ENCODE measurements at places on chromosomes 4 and X.

DNA sequence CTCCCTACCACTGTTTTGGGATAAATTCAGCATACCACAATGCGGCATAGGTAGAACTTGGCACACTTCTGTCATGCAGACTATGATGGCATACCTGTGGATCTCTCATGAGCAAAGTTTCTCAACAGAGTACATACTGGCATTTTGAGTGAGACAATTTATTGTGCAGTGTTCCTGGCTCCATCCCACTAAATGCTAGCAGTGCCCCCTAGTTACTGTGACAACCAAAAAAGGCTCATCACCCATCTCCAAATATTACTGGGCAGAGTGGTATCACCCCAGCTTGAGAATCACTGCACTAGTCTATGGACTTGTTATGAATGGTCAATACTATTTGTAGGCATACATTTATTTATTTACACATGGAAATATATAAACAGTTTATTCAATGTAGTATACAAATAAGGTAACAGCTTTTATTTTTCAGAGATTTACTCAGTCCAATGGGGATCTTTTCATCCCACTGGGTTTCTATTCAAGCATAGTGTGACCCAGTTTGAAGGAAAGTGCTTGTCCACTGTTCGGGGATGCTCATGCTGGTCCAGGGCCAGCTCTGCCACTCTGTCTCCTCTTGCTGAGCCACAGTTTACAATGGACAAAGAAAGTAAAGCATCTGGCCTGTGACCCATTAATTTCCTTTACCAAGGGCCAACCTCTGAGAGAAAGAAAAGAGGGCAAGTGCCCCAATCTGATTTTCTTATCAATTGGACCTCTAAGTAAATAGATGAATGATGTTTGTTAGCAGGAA, 81.0 kb upstream of the IL2 start:
- no peak for DNase-seq

DNA sequence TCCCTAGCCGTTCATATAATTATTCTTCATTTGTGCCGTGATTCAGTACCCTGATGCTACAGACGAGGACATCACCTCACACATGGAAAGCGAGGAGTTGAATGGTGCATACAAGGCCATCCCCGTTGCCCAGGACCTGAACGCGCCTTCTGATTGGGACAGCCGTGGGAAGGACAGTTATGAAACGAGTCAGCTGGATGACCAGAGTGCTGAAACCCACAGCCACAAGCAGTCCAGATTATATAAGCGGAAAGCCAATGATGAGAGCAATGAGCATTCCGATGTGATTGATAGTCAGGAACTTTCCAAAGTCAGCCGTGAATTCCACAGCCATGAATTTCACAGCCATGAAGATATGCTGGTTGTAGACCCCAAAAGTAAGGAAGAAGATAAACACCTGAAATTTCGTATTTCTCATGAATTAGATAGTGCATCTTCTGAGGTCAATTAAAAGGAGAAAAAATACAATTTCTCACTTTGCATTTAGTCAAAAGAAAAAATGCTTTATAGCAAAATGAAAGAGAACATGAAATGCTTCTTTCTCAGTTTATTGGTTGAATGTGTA, 7.0 kb downstream of the SPP1 start:
- no peak for DNase-seq

GRCh38 chrX:13966071-13966792, 63.5 kb downstream of the GEMIN8 start:
- no peak for DNase-seq

DNA sequence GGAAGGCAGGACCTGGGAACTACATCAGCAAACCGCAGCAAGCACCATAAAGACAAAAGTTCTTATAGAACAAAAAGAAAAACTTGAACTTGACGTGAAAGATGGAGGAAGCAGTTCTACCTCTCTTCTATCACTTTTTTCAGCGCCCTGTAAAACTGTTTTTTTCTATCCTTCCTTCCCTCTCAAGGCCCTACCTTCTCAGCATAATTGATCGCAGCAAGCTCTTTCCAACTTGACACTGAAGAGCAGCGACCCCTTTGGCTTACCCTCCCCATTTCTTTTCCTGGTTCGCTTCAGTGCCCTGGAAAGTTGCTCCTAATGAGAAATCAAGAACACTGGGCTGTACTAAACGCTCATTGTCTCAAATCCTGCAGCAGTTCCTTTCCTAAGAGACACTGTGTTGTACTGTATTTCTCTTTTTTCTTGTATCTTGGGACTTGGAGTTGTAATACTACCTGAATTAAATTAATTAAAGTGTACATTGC, 150.6 kb upstream of the SLC4A4 start:
- DNase-seq, result no peak

DNA sequence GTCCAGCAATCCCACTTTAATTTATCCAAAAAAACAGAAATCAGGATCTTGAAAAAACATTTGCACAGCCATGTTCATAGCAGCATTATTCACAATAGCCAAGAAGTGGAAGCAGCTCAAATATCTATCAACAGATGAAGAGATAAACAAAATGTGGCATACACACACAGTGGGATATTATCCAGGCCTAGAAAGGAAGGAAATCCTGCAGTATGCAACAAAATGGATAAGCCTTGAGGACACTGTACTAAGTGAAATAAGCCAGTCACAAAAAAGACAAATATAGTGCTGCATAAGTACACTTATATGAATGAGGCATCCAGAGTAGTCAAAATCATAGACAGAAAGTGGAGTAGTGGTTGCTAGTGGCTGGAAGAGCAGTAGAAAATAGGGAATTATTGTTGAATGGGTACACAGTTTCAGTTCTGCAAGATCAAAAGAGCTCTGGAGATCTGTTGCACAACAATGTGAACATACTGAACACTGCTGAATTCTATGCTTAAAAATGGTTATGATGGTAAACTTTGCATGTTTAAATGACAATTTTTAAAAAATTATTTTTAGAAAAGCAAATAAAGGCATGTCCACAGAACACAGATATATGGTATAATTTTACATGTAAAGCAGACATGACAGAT, 25.6 kb downstream of the CHM start:
- DNase-seq, result no peak

- DNase-seq, result no peak
Measured at GRCh38 chr4:75229806-75230570, 284.2 kb downstream of the RCHY1 start.

GRCh38 chr4:142801966-142802365, 44.1 kb downstream of the INPP4B start:
- peak; percentile 55 for DNase-seq

All from PC-9 (cell line).